Mesenteric fat pad (tissue), 1 donor: ENCODE measurements at places on chromosomes 5 and 9. TPM values are rescaled to one million over a fixed set of nuclear protein-coding genes. Genes with fewer than 3 reads are reported as not detected.

GRCh38 chr9:93245437-93245970 is 61.6 kb downstream of the WNK2 start:
- no peak for DNase-seq

DNA sequence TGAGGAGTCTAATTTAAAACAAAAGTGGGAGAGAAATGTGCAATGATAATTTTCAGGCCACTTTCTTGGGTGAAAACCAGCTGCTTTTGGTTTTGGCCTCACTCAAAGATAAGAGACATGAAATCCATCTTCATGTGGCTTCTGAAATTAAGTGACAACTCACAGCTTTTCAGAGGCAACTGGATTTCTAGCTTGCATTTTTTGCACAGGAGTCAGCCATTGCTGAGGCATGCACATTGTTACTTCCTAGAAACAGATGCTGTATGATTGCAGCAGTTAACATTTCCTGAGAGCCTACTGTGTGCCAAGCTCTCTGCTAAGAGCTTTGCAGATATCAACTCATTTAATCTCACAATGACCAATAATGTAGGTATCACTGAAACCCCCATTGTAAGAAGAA is 562.6 kb downstream of the NR2F1-AS1 start:
- no peak for DNase-seq

GRCh38 chr9:137358126-137358525 is 56.1 kb upstream of the NRARP start:
- DNase-seq, result peak; percentile 72

DNA sequence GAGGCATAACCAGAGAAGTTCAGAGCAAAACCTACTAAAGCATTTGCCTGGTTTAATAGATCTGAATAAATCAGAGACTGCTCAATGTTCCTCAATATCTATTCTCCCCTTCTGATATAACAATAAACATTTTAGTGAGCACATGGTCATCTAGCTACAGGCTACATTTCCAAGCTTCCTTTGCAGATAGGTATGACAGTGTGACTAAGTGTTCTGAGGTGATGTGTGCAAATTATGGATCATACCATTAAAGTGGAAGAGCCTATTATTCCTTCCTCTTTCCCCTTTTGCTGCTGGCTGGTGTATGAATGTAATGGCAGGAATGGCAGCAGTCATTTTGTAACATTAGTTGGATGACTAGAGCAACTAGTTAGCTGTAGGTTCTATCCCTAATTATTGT is 285.8 kb upstream of the RASA1 start:
- DNase-seq, result no peak

GRCh38 chr9:90960941-90961340 is 159.3 kb downstream of the SYK start:
- DNase-seq, result no peak

GRCh38 chr5:158937381-158937952 is 162.2 kb downstream of the EBF1 start:
- no peak for DNase-seq

DNA sequence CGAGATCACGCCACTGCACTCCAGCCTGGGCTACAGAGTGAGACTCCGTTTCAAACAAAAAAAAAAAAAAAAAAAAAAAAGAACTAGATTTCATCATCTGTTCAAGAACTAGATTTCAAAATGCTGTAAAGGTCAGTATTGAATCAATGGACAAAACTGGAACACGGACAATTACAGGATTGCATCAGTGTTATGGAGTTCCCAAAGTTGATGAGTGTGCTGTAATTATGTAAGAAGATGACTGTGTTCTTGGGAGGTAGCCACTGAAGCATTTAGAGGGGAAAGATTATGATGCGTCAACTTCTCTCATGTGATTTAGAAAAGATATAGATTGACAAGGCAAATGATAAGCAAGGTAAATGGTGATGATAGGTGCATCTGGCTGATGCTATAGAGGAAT is 6.5 kb downstream of the FAM240B start:
- DNase-seq, result no peak

DNA sequence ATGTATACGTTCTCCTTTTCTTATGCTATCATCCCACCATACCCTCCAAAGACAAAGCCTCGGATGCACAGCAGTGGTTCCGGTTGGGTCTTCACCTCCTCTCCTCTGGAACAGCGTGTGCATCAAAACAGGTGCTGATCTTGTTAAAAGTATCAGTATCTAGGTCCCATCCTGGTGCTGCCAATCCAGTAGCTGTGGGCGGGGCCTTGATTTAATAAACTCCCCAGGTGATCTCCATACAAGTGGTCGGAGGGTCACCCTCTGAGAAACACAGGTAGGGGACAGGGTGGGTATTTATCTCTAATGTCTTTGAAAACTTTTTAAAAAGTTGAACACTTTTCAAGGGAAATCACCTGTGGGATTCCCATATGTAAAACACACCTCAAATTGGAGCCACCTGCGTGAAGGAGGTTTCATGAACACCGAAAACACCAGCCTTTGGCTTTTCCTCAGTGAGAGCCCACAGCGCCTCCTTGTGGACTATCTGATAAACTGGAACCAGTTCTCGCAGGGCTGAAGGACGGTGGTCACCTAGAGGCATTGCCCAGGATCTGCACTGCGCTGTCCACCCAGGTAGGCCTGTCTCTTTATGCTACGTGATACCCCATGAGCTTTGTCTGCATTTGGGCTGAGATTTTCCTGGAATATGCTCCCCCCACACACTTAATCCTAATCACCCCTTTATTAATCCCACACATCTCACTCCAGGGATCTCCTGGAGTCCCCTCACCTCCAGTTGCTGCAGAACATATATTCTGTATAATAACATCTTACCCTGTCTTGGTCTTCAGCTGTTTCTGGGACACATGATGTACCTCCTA is 80.5 kb upstream of the EPB41L4B start:
- no peak for DNase-seq

RNF180 gene
- total RNA-seq, result 13.0 TPM

RANBP17 gene
- total RNA-seq, result 5.2 TPM
